Stimulated activated naive CD4-positive, alpha-beta T cell treated with Interleukin-2 at 50 U/mL for 16 hours (primary cell): ENCODE measurements at places on chromosomes 16 and 17.

- peak; percentile 62 for DNase-seq
Observed at GRCh38 chr16:87850009-87851006, 19.0 kb downstream of the SLC7A5 start.

- no peak for DNase-seq
Observed at GRCh38 chr16:58730724-58731370, 3.3 kb downstream of the GOT2 start.

DNA sequence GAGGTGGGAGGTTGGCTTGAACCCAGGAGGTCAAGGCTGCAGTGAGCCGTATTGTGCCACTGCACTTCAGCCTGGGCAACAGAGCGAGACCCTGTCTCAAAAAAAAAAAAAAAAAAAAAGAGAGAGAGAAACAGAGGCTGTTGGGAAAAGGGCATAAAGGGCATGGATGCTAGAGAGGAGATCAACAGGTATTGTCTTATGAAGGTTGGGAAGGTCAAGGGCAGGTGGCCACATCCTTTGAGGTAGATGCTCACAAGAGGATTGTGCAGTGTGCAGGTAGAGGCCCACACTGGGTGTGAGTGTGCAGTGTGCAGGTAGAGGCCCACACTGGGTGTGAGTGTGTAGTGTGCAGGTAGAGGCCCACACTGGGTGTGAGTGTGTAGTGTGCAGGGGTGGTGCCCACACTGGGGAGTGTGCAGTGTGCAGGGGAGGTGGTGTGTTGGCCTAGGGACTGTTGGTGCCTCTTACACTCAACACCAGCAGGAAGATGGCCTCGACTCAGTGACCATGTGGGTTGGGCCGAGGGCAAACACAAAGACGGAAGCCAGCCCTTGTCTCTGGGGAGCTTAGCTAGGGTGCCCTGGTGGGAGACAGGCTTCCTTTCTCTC, 404.9 kb upstream of the TNRC6C start:
- DNase-seq: no peak

DNA sequence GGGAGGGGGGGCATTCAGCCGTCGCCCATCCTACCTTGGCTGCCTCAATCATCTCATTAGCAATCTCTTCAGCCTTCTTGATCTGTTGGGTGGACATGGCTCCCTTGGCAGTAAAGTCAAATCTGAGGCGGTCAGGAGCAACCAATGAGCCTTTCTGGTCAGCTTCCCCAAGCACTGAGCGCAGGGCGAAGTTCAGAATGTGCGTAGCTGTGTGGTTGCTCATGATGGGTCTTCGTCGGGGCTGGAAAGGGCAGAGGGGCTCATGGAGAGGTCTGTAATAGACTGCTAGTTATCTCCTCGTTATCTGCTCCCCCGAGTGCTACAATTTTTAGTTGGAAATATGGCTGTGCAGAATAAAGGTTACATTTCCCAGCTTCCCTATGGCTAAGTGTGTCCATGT, 7.2 kb upstream of the EXOSC6 start:
- DNase-seq: no peak

DNA sequence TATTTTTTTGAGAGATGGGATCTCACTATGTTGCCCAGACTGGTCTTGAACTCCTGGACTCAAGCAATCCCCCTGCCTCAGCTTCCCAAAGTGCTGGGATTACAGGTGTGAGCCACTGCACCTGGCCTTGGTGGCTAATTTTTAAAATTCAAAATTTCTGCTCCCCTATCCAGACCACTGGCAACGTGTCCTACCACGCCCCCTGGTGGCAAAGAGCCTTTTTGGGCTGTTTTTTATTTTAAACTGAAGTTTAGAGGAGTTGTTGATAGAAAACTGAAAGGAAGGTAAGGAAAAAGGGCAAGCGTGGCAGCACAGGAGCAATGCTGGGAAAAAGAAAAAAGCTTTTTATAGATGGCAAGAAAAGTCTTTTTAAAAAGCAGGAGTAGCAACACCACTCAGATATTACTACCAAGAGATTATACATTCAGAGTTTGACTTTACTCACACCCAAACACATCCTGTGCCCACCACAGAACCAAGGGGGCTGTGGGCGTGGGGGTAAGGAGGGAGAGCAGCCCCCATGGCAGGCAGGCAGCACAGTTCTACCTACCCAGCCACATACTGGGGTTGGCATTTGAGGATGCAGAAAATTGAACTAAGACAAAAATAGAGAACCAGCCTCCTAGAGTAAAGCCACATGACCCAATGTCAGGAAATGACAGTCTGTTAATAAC, 4.2 kb upstream of the MXRA7 start:
- peak; percentile 62 for DNase-seq

DNA sequence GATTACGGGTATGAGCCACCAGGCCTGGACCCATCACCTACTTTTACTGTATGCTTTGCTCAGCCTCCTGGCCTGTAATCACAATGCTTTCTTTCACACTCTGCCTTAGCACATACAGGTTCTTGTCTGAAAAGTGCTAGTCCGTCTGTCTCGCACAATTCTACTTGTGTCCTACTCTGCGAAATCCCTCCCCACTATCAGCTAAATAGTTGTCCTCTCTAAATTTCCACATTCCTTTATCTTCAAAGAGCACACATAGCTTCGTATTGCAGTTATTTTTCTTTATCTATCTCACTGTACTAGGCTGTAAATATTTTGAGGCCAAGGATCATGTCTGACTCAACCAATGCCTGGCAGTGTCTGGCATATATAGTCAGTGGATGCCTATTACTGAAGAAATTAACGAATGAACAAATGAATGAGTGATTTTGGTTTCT, 38.5 kb upstream of the ETV4 start:
- DNase-seq: no peak

- no peak for DNase-seq
Observed at GRCh38 chr17:82246365-82247181, 17.7 kb downstream of the SLC16A3 start.

DNA sequence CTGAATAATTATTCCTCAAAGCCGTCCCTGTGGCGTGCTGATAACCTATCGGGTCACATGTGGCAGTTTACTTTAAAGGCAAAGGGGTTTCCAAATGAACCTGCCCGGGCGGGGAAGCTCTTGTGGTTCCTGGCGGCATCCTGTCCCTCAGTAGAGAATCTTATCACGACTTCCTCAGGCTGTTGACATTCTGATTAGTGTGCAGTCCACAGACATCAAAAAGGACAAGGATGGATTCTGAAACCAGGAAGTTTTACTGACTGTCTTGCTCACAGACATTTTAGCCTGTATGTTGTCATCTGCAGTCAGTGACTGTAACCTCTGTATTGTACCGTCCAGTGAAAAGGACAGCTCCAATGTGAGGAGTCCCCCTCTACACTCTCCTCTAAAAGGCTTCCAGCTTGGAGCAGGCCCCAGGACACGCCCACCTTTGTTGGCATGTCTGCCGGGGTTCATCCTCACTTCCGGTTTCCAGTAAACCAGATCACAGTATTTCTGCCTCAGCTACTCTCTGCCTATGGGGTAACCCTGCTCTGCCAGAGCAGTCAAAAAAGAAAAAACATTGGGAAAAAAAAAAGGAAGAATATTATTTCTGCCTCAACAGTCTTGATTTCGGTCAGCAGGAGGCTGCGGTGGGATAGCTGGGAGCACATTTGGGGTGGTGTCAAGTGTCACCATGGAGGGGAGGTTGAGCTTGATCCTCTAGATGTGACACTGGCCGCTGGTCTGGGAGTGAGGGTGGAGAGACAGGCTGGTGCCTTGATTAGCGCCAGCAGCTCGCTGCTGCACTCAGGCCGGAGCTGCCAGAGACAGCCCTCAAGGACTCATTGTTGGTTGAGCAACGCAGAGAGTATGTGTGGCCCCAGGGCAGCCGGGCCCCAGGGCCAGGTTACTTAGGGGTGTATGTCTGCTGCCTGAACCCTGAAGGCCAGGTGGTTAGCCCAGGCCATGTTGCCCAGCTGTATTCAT, 89.0 kb upstream of the DNAH17 start:
- DNase-seq: peak; percentile 25

DNA sequence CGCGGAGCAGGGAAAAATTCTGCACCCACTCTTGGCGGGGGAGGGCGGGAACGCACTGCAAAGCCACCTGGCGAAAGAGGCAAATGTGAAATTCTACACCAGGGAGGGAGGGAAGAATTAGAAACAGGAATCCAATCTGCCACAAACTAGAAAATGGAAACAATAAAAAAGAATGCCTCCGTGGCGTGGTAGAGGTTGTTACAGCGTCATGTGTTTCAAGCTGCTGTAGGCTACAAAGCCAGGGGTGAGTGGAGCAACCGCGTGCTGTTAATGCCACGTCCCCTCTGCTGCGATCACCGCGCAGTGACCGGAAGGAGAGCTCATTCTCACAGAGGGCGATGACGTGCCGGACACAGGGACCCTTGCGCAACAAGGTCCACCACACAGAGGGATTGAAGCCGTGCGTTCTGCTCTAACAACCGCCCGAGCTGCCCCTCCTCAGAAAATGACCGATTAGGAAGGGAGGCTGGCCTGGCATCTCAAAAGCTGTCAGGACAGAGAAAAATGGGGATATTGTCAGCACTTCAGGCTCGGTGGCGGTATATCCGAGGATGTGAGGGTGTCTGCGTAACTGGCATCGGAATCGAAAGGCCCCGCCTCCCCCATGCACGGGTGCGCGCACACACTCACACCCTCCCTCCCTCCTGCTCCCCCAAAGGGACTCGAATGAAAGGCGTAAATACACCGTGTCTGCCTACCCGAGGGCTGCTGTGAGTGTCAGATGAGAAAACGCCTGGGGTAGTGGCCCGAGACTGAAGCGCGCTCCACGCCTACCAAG, 70.8 kb upstream of the TNRC6C start:
- DNase-seq: peak; percentile 72

DNA sequence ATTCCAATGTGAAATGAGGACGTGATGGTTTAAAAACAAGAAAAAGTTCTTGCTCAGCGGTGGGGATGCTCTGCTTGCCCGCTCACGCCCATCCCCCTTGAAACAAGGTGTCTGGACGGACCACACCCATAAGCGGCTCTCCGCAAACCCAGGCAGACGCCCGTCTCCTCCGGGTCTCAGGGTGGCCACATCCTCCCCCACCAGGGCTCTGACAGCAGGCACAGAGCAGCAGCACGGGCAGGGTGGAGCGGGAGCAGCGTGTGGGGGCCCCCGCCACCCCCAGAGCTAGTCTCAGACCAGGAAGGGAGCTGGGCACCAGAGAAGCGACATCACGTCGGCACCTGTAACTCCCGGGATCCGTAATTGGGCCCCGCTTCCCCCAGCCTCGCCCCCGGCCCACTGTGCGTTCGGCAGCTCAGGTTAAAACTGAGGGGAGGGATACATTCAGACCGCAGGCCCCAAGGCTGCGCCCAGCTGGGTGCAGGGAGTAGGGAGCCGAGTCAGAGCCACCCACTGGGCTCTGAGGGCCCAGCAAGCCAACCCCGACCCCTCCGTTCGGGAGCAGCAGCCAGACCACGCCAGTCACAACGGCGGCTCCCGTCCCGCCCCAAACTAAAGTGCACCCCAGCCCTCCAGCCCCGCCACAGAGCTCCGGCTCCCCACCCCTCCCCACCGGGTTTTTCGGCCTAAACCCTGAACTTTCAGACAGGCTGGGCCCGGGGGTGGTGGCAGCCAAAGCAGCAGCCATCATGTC, 22.0 kb downstream of the CLUH start:
- no peak for DNase-seq

DNA sequence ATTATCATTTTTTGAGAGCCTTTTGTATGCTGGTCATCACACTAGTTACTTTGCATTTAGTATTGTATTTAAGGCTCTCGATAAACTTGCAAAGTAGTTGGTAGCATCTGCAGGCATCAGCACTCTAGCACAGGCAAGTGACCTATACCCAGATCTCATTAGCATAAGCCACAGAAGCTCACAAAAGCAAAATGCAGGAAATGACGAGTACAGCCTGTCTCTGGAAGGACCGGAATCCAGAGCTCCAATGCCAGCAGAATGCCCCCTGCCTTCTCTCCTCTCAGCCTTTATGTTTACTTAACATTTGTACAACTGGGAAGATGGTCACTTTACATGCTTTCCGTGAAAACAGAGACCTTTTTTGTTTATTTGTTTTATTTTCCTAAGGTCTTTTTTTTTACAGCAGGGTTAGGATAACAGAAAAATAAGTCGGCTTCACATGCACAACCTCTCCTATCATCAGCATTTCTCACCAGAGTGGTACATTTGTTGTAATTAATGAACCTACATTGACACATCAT, 45.4 kb upstream of the MYOCD start:
- DNase-seq: no peak

DNA sequence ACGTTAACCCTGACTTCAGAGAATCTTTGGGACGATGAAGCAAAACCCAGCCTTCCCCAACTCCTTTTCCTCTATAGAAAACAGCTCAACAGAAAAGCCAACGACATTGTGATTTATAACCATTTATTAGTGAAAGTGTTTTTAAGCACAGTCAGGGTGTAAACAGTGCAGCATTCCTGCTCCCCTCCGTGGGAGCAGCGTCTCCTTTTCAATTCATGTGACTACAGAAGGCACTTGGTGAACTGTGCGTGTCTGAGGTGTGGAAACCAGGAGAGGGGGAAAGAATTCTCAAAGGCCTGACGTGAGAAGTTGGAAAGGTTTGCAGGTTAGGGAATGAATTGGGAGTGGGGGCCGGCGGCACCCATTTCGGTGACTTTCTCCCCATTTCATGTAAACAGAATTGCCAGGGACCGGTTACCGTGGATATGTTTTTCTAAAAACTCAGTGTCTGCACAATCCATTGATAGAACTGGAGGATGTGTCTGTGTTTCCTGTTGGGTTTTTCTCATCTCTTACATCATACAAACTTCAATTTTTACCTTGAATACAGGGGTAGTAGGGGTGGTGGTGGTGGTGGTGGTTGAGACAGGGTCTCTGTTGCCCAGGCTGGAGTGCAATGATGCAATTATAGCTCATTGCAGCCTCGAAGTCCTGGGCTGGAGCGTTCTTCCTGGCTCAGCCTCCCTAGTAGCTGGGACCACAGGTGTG, 53.1 kb downstream of the NDE1 start:
- DNase-seq: no peak

DNA sequence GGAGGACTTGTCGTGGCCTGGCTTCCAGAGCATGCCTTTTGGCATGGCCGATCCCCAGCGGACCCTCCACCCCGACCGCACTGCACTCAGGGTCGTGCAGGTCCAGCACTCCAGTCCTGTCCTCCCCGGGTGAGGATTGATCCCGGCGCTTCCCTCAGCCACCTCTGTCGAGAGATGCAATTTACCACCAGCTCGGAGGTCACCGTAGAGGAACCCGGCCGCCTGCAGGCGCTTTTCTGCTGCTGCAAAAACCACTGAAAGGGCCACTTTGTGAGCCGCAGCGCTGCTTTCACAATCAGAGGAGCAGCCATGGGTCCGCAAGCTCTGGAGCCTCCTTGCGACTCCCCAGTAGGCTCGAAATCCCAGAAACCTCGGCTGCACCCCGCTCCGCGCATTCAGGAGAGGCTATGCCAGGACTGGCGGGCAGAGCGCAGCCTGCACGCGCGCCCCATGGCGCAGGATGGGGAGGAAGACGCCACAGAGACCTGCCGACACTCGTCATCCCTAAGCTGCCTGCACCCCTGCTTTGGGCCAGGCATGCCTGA, 134.2 kb downstream of the HS3ST2 start:
- DNase-seq: no peak
